Frontal cortex (tissue), 4 donors: ENCODE measurements at places on chromosomes 1 and 21.

- no peak for DNase-seq
Observed at GRCh38 chr1:201773764-201774163, 55.2 kb upstream of the IPO9 start.

DNA sequence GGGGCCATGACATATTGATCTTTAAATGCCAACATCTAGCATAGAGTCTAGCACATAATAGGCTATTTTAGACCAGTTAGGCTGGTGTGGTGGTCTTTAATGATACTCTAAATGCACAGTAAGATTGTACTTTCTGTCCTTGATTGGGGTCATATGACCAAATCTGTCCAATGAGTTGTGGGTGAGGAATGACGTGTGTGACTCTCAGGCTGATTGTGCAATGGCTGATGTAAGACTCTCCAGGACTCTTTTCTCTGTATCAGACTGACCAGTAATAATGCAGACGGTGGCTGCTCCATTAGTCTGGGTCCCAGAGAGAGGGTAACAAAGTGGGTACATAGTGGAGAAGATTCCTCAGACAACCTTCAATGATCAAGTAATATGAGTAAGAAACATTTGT is 541.6 kb upstream of the CAMK1G start:
- no peak for DNase-seq

GRCh38 chr1:33626801-33627200 is 154.4 kb downstream of the ZSCAN20 start:
- DNase-seq = no peak

GRCh38 chr1:164823486-164824279 is 264.7 kb downstream of the PBX1 start:
- no peak for DNase-seq

GRCh38 chr1:70483342-70483741 is 72.3 kb downstream of the CTH start:
- no peak for DNase-seq

- DNase-seq = no peak
Observed at GRCh38 chr1:51321924-51322280, 8.5 kb downstream of the TTC39A start.

DNA sequence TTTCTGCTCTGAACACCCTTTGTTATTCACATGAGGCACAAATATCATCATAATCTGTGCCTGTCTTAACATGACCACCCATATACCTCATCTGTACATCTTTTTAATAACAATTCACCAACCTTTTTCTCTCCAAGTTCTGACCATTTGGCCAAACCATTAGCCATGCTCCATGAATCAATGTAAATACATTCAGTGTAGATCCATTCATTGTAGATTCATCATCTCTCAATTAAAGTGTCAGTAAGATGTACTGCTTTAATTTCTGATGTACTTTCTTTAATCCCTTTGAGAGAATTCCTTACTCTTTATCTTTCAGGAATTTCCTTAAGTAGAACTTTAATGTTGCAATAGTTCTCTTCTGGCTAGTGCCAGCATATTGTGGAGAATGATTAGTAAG is 126.2 kb upstream of the LRRC7 start:
- no peak for DNase-seq

DNA sequence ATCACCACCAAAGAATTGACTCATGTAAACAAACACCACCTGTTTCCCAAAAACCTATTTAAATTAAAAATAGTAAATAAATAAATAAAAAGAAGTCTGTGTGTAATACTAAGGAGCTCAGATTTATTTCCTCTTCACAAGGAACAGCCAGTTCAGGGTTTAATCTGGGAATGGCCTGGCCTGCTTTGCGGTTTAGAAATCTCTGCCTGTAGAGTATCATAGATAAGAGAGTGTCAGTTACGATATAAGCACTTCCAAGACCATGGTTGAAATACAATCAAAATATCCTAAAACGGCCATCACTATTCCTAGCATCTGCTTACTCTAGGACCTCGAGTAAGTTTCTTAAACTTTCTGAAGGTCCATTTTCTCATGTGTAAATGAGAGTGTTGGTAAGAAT is 274.4 kb downstream of the PLPP3 start:
- no peak for DNase-seq

- DNase-seq = no peak
Observed at GRCh38 chr1:65577278-65577677, 156.8 kb downstream of the LEPR start.

GRCh38 chr1:1307923-1308755 is at the start of the genes ACAP3 and PUSL1:
TSS of gene ACAP3 (minus strand) at chr1:1307930. CDS start at chr1:1307815, 115 bp downstream.
TSS of gene PUSL1 (plus strand) at chr1:1308597. CDS start at chr1:1308644, 47 bp downstream.
- DNase-seq = peak; percentile 96

- no peak for DNase-seq
Observed at GRCh38 chr1:63888984-63889383, 115.2 kb downstream of the ROR1 start.
